ENCODE measurements at places on chromosomes 3 and 15.

DNA sequence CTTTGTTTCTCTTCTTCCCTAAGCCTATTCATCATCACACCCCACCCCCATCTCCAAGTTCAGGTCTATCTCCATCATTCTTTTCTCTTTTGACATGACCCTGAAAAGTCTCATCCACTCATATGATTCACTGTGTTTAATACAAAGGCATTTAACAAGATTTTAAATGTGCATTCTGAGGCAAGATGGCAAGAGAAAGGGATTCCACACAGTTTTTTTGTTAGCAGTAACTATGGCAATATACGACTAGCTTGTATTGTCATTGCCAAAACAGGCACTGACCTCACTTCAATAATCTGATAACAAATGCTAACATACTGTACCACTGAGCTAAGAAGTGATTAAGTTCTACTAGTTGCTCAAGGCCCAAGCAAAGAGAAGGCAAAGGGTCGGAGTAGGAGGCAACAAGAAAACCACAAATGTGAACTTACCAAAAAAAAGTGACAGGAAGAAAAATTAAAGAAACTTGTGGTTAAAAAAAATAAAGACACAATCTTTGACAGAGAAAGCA, 53.2 kb downstream of the FBN1 start:
- no peak for DNase-seq

GRCh38 chr15:29311696-29312095, 42.1 kb upstream of the NSMCE3 start:
- no peak for DNase-seq

DNA sequence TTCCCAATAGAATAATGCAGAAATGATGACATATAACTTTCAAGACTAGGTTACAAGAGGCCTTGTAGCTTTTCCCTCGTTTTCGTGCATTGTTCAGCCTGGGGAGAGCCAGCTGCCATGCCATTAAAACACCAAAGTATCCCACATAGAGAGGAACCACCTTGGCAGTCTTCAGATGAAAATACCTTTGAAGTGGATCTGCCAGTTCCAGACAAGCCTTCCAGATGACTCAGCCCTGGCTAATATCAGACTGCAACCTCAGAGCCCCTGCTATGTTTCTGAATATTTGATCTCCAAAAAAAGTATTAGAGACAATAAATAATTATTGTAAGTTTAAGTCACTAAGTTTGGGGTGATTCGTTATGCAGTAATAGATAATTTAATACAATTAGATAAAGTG, 294.3 kb upstream of the GBE1 start:
- DNase-seq, result no peak

- no peak for DNase-seq
Measured at GRCh38 chr15:74303741-74304309, 63.6 kb downstream of the CYP11A1 start.

DNA sequence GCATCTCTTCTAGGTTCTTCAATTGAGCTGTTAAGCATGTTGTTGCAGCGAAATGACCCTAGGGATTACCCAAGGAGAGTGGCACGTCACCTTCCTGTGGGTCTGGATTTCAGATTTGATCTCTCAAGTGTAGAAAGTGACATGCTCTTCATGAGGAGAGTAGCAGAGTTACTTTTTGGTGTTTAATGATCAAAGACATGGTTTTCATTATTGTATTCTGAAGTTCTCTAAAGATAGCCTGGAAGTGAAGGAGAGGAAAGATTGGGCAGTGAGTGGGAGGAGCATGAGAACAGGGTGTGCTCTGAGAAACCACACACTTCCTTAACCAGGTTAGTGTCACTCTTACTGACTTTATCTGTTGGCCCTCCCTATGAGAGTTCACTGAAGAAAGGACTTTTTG, 153.6 kb downstream of the AKAP13 start:
- peak; percentile 20 for DNase-seq

DNA sequence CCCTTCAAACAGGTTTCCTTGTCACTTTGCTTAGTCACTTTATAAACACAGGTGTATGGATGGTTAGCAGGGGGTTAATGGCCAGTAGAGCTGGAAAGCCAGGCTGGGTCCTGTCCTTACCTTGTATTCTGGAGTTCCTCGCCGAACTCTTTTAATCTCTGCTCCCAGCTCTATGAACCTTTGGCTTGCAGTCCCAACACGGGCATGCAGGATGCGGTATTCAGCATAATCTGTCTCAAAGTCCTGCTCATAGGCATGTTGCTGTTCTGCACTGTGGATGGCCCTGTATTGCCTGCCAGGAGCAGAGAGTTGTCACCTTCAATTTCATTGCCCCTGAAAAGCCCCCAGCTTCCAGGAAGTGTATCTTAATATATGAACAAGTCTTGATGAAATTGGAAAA, 2.7 kb downstream of the ELL3 start:
- DNase-seq, result no peak

DNA sequence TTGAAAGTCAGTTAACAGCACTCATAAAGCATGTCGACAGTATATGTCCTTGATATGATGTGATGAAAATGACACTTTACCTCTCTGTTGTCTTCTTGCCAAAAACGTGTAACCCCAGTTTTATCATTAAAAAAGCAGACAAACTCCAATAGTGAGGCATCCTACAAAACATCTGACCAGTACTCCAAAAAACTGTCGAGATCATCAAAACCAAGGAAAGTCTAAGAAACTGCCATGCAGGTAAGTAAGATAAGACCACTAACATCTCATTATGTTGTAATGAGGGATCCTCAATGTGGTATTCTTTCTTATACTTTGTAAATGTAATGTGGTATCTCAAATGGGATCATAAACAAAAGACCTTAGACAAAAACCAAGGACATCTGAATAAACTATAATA, 152.3 kb downstream of the NR1I2 start:
- no peak for DNase-seq

- DNase-seq, result no peak
Measured at GRCh38 chr3:115804713-115805119, 181.4 kb downstream of the GAP43 start.

- DNase-seq, result no peak
Measured at GRCh38 chr15:96561593-96561992, 231.1 kb downstream of the NR2F2 start.

- peak; percentile 76 for DNase-seq
Measured at GRCh38 chr3:13419505-13420044, 547 bp downstream of the NUP210 start.

DNA sequence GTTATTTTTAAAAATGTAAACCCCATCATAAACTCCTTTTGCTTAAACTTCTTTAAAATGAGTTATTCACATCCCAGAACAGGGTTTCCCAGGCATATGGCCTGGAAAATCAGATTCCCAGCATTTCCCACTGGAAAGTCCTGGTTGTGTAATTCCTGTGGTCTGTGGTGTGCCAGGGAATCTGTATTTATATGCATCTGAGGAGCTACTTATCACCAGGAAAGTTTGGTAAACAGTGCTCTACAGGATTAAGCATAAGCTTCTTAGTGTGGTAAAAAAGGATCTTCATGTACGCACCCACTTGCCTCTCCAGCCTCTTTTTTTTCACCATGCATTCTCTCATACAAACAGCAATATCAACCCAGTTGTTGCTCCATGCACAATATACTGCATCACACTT, 28.2 kb downstream of the MEIS2 start:
- no peak for DNase-seq

- DNase-seq, result no peak
Measured at GRCh38 chr15:31347981-31348803, 21.6 kb downstream of the KLF13 start.

DNA sequence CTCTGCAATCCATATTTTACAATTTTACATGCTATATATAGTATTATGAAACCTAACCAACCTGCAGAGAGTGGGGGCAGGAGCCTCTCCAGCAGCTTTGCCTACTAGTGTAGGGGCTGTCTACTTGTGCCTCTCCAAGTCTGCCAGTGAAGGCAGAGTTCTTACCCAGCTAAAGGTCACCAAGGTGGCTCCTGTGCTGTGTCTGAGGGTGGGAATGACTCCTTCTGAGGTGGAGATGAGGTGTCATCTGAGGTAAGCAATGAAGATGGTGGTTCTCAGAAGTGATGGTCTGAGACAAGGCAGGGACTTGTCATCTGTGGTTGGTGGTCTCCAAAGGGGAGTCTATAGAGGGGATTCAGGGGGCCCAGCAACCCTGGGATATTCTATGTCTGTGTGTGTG, 47.5 kb downstream of the SACM1L start:
- DNase-seq, result no peak

DNA sequence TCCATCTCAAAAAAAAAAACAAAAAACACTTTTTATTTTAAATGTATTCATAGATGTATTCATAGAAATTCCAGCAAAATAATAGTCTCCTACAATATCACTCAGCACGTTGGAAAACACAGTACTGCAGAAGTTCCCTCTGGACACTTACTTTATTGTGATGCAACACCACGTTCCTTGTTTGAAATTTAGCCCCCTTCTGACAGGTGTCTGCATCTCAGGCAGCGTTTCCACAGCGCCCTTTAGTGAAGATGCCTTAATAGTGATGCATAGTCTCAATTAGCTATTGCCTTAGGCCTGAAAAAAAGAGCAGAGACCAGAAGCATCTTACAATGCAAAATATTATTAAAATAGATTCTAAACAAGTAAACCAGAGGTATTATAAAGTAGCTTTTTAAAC, 20.3 kb downstream of the IL12A start:
- DNase-seq, result no peak

GRCh38 chr15:68489421-68489820, 57.5 kb upstream of the ITGA11 start:
- DNase-seq, result no peak

GRCh38 chr15:33438396-33438795, 127.6 kb downstream of the RYR3 start:
- no peak for DNase-seq

DNA sequence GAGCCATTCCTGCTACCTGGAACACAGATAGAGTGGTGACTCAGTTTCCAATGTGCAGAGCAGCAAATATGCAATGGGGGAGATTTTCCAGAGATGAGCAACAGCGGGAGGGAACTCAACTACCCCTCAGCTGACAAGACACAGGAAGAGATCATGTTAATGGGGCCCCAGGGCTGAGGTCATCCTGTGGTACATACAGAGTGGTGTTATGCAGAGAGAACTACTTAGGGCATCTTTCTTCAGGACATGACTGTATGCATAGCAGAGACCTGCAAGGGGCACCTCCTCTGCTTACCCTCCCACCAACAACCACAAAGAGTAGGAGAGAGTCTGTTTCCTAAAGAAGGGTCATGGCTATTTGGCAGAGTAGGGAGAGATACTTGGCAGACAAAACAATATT, 6.8 kb upstream of the TBC1D5 start:
- no peak for DNase-seq

GRCh38 chr3:25036633-25037032, 391.4 kb upstream of the RARB start:
- DNase-seq, result no peak

GRCh38 chr3:197369545-197369944, 71.1 kb upstream of the DLG1 start:
- no peak for DNase-seq

DNA sequence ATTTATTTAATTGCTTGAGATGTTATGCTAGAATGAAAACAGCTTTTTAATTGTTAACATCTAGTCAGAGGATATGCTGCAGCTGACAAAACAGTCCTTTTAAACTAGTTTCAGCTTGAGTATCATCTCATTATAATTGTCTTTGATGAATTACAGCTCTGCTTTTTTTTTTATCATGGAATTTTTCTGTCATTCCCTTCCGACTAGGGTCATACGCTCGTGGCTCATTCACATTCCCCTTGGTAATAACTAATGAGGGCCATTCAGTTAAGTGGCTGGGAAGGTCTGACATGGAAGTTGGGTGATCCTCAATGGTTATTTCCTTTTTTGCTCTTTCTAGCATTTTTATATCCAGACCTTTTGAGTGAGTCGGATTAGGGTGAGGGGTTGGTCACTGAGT, 77.0 kb downstream of the PGPEP1L start:
- DNase-seq, result no peak

- DNase-seq, result no peak
Measured at GRCh38 chr3:167885277-167885676, 149.8 kb downstream of the SERPINI1 start.

DNA sequence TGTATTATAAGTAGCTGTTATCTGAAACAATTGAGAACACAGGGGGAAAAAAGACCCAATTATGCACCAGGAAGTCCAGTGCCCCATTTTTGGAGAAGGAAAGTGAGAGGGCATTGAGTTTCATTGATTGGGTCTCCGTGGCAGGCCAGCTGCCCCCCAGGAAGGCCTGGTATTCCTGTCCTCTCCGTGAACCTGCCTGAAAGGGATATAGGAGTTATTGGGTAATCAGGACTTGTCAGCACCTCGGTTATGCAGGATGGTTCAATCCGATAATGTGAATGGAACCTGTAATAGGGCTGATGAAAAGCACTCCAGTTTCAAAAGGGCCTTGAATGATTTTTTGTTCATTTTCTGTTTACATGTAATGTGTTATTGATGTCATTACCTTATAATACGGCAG, 122.0 kb upstream of the RARB start:
- no peak for DNase-seq

DNA sequence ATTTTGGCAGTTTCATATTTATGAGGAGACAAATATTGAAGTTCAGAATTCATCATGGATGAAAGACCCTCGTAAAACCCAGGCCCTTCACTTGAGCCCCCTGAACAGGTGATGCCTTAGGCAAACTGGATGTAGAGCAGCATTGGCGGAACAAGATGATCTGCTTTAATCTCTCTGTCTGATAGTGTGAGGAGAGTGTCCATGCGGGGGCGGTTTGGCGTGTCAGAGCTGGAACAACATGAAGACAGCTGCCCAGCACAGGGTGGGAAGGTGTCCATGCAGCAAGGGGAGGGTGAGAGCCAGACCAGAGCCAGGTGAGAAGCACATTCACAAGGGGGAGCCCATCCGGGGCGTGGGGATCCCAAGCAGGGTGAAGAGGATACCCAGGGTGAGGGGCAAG, 31.8 kb upstream of the ANP32A start:
- DNase-seq, result no peak

- DNase-seq, result no peak
Measured at GRCh38 chr3:181892848-181893247, 181.1 kb downstream of the SOX2 start.

GRCh38 chr3:72085036-72085435, 300.1 kb upstream of the PROK2 start:
- DNase-seq, result no peak

DNA sequence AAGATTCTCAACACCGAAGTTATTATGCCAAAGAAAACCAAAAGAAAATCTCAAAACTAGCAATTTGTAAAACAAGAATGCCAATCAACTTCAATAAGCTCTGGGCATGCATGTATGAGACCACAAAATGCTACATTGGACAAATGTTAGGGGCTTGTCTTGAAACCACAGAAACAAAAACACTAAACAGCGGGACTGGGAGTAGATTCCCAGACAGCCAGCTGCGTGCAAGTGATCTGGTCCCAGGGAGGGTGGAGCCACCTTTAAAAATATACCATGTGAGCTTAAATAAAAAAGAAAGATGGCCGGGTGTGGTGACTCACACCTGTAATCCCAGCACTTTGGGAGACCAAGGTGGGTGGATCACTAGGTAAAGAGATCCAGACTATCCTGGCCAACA, 163.6 kb upstream of the PRICKLE2 start:
- no peak for DNase-seq

DNA sequence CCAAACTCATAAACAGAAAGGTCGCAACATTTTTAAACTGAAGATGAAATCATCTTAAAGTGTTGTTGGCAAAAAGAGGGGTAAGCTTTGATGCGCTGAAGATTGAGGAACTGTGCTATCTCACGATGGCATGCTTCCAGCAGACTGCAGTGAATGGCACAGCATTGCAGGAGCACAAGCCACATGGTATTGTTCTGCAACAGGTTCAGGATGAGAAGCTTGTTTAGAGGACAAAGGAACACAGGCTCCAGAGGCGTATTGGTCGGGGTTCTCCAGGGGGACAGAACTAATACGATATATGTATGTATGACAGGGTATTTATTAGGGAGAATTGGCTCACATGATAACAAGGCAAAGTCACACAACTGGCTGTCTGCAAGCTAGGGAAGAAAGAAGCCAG, 13.8 kb upstream of the PLD1 start:
- no peak for DNase-seq

All from GM06990 (cell line).